ENCODE measurements at places on chromosomes 11 and 22. TPM values are rescaled to one million over a fixed set of nuclear protein-coding genes. Genes with fewer than 3 reads are reported as not detected.

Gene PGM2L1
- total RNA-seq: 10.9 TPM

Gene C22orf23
- 0.17 TPM for total RNA-seq

Gene NECTIN1
- total RNA-seq: 1.8 TPM

Gene TEX12
- total RNA-seq: not detected

Gene HORMAD2
- total RNA-seq: not detected

Gene ZNRF3
- total RNA-seq: 6.8 TPM

Measured in psoas muscle (tissue), 8 donors.